ENCODE measurements at places on chromosomes 12 and 14. TPM values are rescaled to one million over a fixed set of nuclear protein-coding genes. Genes with fewer than 3 reads are reported as not detected.

IL22 gene
- total RNA-seq: not detected

ANO2 gene
- not detected for total RNA-seq

TBX3 gene
- 20.5 TPM for total RNA-seq

C12orf56 gene
- 3.4 TPM for total RNA-seq

DPPA3 gene
- total RNA-seq: not detected

ABCB9 gene
- 12.9 TPM for total RNA-seq

NPFF gene
- not detected for total RNA-seq

P2RX2 gene
- 0.16 TPM for total RNA-seq

SLCO1B1 gene
- total RNA-seq: not detected

TEX22 gene
- 0.43 TPM for total RNA-seq
